ENCODE measurements at places on chromosomes 2 and 18.
A peak's percentile ranks its signal among the peaks of the same experiment; 100 is the strongest.

DNA sequence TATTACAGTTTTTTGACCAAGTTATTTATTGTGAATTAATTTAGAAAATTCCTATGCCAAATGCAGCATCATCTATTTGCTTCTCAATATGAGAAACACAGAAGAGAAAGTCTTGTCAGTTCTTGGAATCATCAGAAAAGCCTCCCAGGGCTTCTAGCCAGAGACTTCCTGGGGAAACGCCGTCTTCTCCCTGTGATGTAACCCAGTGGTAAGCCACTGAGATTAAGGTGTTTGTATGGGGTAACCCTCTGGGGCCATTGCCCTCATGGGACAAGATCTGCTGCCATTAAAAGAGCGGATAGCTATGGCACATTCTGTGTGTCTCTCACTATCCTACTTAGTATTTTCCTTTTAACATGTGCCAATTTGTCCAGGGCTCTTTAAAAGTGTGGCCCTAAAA, 28.0 kb downstream of the ANKRD29 start:
- DNase-seq: no peak

DNA sequence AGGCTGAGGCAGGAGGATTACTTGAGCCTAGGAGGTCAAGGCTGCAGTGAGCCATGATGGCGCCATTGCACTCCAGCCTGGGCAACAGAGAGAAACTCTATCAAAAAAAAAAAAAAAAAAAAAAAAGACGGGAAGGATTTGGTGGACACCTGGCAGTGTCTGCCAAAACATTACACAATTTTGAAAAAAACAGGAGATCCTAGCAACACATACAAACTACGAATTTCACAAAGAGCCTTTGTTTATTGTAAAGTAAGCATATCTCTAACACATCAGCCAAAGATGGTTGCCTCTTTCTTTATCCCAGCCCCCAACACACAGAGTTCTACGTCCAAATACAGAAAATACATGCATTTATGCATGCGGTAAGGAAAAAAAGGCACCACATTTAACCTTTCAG, 7.6 kb downstream of the GPR45 start:
- DNase-seq: no peak

GRCh38 chr2:176891105-176891504, 321.5 kb upstream of the HNRNPA3 start:
- no peak for DNase-seq

- DNase-seq: no peak
Observed at GRCh38 chr2:227461811-227462461, 10.0 kb upstream of the AGFG1 start.

DNA sequence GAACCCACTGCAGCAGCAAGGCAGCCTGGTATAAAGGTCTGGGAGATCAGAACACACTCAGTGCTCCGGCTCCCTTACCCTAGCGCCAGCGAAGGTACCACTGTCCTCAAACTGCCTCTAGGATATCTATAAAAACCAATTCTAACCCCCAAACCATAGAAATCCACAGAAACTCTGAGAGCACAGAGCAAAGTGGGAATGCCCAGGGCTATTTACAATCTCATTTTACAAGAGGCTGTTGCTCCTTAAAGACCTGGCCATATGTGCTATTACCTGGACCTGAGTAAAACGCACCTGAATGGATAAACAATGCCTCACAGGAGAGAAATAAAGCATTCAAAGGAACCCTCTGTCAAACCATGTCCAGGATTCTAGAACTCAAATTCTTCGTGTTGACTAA, 4.3 kb downstream of the STK39 start:
- no peak for DNase-seq

DNA sequence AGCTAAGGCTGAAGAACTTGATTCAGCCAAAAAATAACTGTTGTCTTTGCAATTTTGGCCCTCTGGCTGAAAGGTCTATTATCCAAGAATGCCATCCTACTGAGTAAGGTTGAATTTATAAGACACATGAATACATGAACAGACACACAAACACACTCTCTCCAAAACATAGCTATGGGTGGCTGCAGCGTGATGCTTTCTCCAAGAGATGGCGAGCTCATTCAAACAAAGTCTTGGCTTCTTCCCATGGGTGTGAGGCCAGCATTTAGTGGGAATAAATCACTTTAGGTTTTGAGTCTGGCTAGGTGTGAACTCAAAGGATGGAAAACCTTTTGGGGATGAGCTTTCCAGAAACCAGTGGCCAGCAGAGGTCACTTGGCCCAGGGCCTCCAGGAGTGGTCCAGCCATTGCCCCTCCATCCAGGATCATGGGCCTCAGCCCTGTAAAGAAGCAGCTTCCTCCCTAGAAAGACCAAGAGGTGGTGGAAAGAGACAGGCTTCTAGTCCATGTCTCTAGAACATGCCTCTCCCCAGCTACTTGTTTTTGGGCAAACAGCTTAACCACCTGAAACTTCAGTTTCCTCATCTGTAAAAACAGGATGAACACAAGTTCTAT, 11.0 kb upstream of the OSR1 start:
- DNase-seq: peak; percentile 72

DNA sequence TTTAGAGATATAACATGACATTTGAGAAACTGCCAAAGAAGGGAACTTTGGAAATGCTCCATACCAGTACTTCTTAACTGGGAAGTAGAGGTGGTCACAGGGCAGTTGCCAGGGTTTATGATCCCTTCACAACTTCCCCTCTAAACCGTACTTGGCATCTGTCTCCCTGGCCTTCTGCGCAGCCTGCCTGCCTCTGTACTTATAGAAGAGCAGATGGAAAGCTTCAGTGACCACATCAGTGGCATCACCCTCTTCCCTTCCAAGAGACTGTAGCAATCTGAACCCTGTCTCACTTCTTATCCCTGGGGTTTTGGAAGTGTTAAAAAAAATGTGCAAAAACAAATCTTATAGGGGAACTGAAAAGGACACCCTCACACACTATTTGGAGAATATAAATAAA, 64.1 kb downstream of the EIF2AK3 start:
- no peak for DNase-seq

DNA sequence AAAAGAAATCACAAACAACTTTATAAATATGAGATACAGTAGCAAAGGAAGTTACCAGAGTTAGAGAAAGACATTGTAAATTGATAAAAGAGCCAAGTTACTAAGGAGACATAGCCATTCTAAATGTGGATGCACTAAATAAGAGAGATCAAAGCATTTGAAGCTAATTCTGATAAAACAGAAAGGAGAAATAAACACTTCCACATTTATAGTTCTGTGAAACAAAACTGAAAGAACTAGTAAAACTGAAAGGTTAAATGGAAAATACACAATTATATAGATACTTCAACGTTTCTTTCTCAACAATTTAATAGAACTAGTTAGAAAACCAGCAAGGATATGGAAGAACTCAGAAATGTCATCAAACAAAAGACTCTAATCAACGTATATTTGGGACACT, 309.0 kb upstream of the CDH2 start:
- no peak for DNase-seq

DNA sequence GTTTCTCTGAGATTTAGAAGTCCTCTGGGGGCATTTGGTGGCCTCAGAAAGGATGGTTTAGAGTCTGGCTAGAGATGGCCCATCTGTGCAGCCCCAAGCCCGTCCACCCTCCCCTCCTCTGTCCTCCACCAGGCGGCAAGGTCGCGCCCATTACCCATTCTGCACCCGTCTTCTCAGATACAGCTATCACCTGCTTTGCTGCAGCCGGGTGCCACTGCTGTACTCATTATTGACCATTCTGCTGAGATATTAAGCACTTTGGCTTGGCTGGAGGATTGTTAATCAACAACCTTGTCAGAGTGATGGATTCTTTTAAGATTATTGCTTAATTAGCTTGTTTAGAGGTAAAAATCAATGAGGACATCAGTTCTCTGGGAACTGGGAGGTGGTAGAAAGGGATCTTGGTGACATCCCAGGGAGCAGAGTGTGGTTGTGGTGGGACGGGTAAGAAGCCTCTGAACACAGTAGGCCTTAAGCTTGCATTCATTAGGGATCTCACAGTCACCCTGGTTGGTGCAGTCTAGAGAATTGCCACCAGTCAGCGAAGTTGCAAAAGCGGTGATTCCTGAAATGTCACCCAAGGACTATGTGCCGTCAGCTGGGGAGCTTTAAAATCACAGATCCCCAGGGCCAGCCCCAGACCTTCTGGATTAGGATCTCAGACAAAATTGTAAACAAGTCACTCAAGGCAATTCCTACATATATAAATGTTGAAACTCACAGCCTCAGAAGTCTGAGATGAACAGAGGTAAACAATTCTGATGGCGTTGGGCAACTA, 90.9 kb downstream of the CAPN13 start:
- no peak for DNase-seq

DNA sequence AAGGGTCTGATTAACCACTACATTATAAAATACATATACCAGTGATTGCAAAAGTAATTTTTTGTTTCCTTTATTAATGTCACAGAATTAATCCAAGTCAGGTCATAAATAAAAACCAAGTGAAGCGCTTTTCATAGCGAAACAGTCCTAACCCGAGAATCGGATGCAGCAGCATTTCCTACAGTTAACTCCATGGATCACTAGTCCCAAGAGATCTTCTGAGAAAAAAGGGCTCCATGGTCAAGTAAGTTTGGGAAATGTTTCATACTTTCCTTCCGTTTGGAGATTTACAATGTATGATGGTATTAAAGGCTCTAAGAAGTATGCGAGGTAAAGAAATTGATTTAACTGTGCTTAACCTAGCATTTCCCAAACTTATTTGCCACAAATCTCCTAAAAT, 85.2 kb downstream of the NOL10 start:
- DNase-seq: no peak

GRCh38 chr18:35941299-35941698, 31.2 kb upstream of the RMP24 start:
- DNase-seq: no peak

DNA sequence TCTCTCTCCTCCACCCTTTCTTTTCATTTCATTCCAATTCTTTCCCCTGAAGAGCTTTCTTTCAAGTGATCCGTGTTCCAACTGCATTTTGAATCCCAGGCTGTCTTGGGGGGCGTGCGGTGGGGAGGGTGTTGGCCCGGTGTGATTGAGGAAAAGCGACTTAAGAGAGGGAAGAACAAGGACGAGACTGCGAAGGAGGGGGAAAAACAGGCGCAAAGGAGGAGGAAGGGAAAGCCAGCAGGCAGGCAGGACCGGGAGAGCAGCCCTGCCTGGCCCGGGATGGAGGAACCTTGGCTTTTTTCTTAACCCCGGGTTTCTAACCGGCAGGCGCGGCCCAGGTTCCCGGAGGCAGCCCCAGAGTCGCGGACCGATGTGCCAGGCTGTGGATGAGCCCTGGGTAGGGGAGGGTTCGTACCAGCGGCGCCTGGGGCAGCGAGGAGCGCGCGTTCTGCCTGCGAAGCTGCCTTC, 1.3 kb downstream of the ADCYAP1 start:
- DNase-seq: no peak

- DNase-seq: no peak
Observed at GRCh38 chr2:140185076-140185475, 1404.9 kb upstream of the NXPH2 start.

DNA sequence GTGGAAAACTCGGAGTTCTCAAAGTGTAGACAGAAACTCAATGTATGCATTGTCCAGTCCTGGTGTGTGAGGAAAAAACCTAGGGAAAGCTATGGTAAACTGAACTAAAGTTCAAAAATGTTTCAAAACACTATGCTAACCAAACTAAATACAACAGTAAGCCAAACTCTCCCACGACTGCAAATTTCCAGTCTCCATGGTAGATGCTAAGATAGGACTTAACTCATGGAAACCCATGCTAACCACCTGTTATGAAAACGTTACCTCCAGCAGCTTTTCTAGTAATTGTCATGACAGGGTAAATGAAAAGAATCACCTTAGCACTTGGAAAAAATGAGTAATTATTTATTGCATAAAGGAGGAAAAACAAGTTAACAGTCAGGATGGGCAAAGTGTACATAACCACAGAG, 135.7 kb upstream of the EPC2 start:
- no peak for DNase-seq

- DNase-seq: no peak
Observed at GRCh38 chr2:3476321-3476984, 42.9 kb downstream of the ADI1 start.

- DNase-seq: no peak
Observed at GRCh38 chr2:112157472-112157871, 19.3 kb downstream of the FBLN7 start.

DNA sequence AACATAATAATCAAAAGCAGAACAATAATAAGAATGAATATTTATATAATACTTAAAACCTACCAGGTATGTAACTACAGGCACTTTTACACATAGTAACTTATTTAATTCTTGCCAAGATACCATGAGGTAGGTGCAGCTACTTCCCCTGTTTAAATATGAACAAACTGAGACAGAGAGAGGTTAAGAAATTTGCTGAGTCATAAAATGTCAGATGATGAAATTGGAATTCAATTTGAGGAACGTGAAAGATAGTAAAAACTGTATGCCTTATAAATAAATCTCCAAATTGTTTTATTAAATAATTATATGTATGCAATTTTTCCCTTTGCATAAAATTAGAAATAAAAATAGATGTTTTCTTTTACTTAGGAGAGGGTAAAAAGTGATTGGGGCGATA, 1103.3 kb upstream of the NRXN1 start:
- DNase-seq: no peak

DNA sequence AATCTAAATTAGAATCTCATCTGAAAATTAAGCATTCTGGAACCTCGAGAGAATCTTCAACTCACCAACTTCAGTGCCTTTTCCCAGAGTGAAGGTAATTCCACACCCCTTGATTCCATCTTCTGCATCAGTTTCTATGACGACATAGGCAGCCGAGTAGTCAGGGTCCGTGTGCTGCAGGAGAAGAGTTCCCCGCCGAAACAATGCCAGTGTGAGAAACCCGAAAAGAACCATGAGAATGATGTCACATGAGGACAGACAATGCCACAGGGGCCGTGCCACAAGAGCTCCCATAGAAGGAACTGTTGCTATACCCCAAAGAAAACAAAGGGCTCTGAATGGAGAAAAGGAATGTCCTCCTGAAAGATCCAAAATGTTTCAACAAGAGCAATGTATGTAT, 6.0 kb downstream of the ENOSF1 start:
- no peak for DNase-seq

- no peak for DNase-seq
Observed at GRCh38 chr18:21911551-21911950, 171.0 kb downstream of the MIB1 start.

- DNase-seq: no peak
Observed at GRCh38 chr2:103165836-103166235, 404.0 kb downstream of the TMEM182 start.

GRCh38 chr2:113105047-113105785, 22.2 kb upstream of the IL1RN start:
- no peak for DNase-seq

Measured in NCI-H1694 (cell line).